Activated CD4-positive, alpha-beta T cell treated with anti-CD3 and anti-CD28 coated beads for 24 hours (primary cell): ENCODE measurements at places on chromosomes 6 and 20.

- DNase-seq: no peak
Observed at GRCh38 chr6:162704001-162704400, 23.6 kb downstream of the PRKN start.

- DNase-seq: no peak
Observed at GRCh38 chr6:170042123-170042522, 248.8 kb downstream of the DLL1 start.

DNA sequence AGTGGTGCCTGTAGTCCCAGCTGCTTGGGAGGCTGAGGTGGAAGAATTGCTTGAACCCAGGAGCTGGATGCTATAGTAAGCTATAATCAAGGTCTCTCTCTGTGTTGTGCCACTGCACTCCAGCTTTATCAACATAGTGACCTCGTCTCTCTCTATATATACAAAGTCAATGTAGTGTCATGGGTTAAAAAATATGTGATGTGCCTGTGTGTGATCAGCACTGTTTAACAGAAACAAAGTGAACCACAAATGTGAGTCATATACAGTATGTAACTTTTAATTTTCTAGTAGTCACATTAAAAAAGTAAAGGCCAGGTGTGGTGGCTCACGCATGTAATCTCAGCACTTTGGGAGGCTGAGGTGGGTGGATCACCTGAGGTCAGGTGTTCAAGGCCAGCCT, 85.3 kb upstream of the RNF24 start:
- DNase-seq: no peak

DNA sequence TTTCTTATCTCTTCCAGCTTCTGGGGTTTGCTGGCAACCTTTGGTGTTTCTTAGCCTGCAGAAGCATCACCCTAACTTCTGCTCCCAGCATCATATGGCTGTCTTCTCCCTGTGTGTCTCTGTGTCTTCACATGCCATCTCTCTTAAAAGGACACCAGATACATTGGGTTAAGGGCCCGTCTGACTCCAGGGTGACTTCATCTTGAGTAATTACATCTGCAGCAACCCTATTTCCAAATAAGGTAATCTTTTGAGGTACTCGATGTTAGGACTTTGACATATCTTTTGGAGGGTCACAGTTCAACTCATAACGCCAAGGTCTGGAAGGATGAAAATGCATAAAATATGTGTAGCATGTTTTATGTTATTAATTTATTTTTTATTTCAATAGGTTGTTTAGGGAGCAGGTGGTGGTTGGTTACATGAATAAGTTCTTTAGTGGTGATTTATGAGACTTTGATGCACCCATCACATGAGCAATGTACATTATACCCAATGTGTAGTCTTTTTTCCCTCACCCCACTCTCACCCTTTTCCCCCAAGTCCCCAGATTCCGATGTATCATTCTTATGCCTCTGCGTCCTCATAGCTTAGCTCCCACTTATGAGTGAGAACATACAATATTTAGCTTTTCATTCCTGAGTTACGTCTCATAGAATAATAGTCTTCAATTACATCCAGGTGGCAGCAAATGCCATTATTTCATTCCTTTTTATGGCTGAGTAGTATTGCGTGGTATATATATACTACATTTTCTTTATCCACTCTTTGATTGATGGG, 131.1 kb downstream of the TBXT start:
- DNase-seq: no peak

DNA sequence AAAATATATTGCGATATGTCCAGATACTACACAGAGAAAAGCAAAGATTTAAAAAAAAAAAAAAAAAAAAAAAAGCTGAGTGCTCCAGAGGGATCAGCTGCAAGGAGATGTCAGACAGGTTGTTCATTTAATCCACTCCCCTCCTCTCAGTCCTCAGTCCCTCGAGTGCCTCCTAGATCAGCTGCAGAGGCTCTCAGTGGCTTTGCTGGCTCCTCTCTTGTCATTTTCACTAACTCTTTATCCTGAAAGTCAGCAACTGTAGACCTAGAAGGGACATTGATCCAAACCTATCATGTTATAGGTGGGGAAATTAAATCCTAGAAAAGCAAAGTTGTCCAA, 61.6 kb downstream of the KIAA0319 start:
- DNase-seq: no peak

GRCh38 chr6:82118150-82118562, 129.4 kb downstream of the IBTK start:
- DNase-seq: no peak

- DNase-seq: no peak
Observed at GRCh38 chr6:155762649-155763048, 307.0 kb upstream of the NOX3 start.

DNA sequence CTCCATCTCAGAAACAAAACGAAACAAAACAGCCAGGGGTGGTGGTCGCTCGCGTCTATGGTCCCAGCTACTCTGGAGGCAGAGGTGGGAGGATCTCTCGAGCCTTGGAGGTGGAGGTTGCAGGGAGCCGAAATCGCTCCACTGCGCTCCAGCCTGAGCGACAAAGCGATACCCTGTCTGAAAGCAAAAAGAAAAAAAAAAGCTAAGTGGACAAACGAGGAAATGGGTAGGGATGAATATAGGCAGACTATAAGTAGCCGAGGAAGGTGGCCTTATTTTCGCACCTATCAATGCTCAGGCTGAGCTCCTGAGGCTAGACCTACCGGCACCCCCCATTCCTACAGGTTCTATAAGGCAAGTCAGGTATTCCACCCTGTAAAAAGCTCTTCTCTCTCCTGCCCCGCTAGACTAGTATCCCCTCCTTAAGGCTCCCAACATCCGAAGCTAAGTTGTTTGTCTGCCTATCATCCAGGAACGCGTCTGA, 650 bp upstream of the CASP8AP2 start:
- DNase-seq: no peak

- DNase-seq: no peak
Observed at GRCh38 chr20:46559685-46560440, 9.4 kb upstream of the OCSTAMP start.

GRCh38 chr6:106525882-106526275, 103.4 kb downstream of the RTN4IP1 start:
- no peak for DNase-seq

DNA sequence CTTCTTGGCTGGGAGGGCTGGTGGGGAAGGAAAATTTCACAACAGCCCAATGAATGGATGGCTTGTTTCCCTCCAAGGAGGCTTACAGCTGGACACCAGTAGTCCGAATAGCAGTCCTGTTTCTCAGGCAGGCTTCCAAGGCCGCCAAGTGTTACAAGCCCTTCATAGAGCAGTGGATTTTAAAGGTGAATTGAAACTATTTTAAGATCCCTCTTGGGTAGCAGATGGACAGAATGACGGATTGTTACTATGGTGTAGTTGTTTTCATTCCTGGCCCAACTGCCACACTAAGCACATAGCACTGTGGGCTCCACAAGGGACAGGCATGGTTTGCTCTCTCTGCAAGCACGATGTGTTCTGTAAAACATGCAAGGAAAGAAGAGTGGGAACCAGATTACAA, 203.3 kb upstream of the TAB2 start:
- no peak for DNase-seq

DNA sequence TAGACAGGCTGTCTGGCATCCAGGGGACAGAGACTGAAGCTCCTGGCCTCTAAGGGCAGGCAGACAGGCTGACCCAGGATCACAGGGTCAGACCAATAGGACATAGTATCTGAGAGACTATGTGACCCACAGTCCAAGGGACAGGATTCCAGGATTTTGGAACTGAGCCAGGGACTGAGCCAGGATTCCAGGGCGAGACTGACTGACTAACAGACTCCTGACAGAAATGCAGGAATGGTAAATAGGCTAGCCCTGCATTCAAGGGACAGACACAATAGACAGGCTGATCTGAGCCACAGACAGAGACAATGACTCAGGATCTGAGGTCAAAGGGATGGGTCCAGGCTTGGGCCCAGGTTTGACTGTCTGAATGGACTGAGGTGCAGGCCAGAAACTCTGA, 19.8 kb downstream of the XKR7 start:
- no peak for DNase-seq

GRCh38 chr6:22325481-22325880, 28.6 kb upstream of the PRL start:
- no peak for DNase-seq

GRCh38 chr20:59605601-59606364, 1.4 kb downstream of the PHACTR3 start:
- DNase-seq: no peak

- no peak for DNase-seq
Observed at GRCh38 chr6:23690453-23691049, 435.5 kb upstream of the NRSN1 start.
